Cardiac fibroblast (primary cell): ENCODE measurements at places on chromosomes 3 and 15.

GRCh38 chr15:98599909-98600691, 48.2 kb upstream of the IGF1R start:
- peak; percentile 65 for DNase-seq

DNA sequence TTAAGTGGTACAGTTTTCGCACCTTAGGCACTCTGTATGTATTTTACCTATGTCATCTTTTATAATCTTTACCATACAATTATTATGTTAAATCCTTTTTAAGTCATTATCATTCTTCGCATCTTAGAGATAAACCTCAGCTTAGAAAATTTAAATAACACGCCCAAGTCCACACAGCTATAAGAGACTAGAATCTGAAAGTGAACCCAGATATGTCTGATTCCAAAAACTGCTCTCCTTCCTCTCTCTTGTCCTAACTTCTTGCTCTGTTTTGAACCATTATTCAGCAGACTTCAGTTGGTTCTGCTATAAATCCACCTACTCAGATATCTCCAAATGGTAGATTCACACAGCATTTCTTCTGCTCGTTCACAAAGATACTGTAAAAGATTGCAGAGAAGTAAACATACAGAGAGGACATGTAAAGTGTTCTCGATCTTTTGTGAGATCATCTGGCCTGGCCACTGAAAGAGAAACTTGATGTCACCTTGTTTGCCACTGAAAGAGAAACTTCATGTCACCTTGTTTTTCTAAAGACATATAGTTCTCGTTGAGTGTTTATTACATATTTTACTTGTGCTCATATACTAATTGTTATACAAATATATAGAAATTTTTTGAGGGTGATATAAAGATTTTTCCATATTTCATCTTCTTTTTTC, 533.2 kb downstream of the GRM7 start:
- DNase-seq: no peak

- DNase-seq: peak; percentile 26
Measured at GRCh38 chr3:171688593-171688992, 121.7 kb downstream of the PLD1 start.

- peak; percentile 78 for DNase-seq
Measured at GRCh38 chr3:15405448-15406050, 21.8 kb downstream of the METTL6 start.

- no peak for DNase-seq
Measured at GRCh38 chr3:5014391-5014790, 35.2 kb downstream of the BHLHE40 start.

GRCh38 chr15:89141885-89142284, 53.6 kb downstream of the ABHD2 start:
- peak; percentile 27 for DNase-seq

- peak; percentile 7 for DNase-seq
Measured at GRCh38 chr3:160935413-160936095, 169.6 kb downstream of the B3GALNT1 start.

DNA sequence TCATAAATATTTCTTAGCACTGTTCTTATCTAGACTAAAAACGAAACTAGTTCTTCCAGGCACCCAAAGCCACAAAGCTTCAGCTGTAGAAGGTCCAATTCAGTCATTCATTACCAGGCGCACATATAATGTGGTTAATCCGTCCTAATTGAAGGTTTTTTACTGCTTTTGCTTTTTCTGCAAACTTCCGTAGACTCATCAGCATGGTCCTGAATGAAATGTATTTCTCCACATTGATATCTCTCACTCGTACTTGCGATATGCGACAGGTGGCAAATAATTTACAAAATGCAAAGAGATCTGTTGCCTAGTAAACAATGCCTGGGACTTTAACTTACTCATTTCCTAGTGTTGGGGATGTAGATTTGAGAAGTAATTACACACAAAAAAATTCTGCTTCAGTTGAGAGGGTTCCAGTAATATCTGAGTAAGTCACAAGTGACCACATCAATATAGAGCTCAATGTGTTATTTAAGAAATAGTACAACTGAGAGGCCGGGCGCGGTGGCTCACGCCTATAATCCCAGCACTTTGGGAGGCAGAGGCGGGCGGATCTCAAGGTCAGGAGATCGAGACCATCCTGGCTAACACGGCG, 75.0 kb upstream of the MBNL1 start:
- no peak for DNase-seq

- DNase-seq: peak; percentile 75
Measured at GRCh38 chr15:74964794-74965193, 8.2 kb upstream of the RPP25 start.

GRCh38 chr3:14810070-14810791, 8.5 kb upstream of the FGD5 start:
- DNase-seq: no peak

GRCh38 chr3:49092938-49093852, 676 bp downstream of the QRICH1 start:
- DNase-seq: peak; percentile 92

DNA sequence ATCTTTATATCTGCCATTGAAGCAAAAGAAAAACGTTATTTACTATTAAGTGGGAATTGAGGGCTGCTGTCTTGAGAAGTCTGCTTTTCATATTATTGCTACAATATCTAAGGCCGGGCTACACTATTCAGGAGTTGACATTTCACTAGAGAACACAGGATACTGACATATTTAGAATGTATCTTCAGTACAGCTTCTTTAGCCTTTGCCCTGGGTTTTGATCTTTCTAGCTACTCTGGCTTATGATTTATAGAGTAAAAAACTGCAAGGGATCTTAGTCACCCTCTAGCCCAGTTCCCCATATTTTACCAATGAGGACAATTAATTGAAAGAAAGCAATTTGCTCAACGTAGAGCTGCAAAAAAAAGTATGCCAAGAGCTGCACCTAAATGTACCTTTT, 307.4 kb upstream of the DPPA4 start:
- DNase-seq: no peak

DNA sequence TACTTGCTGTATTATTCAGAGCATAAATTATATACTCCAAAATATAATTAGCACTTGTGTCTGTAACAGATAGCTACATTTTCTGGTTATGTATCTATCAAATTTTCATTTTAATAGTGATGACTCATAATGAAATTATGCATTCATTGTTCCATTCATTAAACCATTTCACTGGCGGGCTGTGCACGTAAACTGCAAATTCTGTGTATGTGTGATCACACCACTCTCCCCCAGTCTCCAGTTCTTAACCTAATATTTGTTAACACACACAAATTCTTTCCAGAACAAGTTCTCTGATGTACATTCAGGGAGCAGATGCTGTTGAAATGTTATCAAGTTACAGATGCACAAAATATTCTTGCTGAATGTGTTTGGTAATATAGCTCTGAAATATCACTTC, 3.8 kb upstream of the KCNMB2 start:
- DNase-seq: peak; percentile 6

DNA sequence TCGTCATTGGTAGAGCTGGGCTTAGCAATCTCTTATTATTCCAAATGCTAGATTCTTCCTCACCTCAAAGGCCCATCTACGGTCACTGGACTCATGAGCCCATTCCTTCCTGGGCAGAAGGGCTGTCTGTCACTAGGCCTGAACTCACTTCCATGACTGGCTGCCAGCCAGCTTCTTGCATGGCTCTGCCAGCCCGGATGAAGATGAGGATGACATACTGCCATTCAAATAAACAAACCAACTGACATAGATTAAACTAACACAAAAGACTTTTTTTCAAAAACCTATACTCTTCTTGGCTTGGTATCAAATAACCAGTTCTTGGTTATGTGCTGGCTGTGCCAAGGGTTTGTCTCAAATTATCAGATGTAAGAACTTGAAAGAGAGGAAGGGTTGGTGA, 23.8 kb downstream of the ISL2 start:
- no peak for DNase-seq

DNA sequence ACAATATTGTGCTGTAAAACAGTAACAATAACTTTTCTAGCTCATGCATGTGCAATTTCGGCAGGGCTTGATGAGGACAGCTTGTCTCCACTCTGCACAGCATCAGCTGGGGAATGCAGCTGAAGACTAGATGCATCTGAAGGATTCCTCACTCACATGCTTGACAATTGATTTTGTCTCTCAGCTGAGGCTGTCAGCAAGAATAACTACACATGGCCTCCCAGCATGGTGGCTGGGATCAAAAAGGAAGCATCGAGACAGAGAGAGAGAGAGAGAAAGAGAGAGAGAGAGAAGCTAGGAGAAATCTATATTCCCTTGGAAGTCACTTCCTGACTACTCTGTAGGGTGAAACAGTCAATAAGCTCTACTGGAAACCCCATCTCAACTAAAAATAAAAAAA, 487.1 kb downstream of the PLOD2 start:
- DNase-seq: no peak

- DNase-seq: peak; percentile 11
Measured at GRCh38 chr3:64578062-64578770, 109.6 kb downstream of the ADAMTS9 start.

DNA sequence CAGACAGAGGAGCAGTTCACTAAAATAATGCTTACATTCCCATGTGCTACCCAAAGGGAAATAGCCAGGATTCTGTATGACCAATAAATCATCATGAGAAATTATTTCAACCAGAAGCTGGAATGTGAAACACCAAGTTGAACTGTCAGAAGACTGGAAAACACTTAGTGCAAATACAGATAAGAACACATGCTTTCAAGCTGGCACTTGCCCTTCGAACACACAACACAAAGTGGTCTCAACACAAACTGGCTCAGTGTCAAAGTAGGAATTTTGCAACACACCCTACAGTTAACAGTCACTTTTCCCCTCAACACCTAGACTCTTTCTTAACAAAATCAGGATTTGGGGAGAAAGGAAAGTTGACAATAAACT, 1.3 kb downstream of the FSD2 start:
- DNase-seq: peak; percentile 35

DNA sequence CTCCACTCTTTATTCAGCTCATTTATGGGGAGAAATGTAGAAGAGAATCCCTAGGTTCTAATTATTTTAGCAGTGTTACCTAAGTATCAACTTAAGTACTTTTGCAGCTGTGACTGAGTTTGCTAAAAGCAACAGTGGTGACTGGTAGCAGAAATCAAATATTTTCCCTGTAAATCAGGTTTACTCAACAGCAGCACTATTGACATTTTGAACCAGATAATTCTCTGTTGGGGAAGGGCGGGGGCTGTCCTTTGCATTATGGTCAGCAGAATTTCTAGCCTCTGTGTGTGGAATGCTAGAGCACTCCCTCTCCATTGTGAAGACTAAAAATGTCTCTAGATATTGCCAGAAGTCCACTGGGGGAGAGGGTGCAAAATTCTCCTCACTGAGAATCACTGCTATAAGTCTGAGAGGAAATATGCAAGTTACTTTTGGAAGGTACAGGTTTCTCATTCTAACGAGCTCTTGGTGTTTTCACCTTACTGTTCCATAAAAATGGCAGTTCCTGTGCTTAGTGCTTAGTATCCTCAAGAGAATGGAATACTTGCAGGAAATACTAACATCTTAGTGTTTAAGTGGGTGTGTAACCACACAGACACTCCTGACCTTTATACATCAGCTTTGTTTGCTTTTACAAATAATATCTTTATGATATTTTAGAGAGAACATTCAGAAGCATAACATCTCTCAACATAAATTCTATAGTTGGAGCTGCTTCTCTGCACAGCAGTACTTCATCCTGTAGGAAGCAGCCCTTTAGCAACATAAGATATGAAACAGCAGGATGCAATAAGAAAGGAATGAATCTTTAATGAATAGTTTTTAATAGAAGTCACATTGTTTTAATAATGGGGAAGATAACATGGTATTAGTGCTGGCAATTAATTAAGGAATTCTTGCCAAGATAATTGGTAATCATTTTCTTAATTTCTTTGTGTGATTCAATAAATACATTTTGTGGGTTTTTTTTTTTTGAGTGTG, 246.5 kb upstream of the GOLIM4 start:
- peak; percentile 7 for DNase-seq

DNA sequence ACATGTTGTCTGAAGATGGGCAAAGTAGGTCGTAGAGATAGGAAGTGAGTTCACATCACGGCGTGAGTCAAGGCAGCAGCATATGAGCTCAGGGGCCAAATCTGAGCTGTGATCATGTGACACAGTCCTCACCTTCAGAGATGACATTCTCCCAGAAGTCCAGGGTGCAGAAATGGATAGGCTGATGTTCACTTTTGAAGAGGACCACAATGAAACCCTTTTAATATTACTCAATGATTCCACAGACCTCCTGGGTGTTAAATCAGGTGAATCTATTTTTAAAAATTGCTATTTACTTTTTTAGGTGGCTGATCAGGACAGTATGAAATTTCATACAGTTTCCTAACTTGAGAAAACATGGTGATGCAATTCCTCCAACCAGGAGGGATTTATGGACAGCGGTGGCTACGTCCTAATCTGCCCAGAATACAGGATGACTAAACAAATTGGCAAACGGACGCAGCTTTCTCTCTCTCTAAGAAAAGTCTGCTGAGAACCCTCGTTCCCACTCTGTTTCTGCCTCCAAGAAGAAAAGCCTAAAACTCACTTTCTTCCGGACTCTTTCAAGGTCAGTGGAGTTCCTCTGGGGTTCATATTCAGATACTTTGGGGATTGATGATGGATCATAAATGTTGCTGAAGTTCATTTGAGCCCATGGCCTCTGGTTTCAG, 34.4 kb downstream of the B3GNT5 start:
- peak; percentile 99 for DNase-seq

DNA sequence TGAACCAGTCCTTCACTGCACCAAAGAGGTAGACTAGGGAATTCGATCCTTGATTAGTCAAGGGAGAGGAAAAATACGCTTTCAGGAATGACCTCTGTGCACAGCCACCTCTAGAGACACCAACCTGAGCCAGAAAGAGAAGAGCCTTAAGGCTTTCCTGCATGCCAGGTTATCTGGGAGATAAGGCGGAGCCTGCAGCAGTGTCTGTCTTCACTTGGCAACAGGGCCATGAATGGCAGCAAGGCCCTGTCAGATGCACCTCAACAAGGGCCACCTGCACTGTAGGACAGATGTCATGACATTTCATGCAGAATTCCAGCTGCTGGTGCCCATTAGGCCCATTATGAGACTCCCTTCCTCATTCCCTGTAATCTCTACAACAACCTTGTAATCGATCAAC, 88.1 kb downstream of the MEX3B start:
- DNase-seq: no peak

- no peak for DNase-seq
Measured at GRCh38 chr3:110790631-110791030, 281.0 kb upstream of the NECTIN3 start.

DNA sequence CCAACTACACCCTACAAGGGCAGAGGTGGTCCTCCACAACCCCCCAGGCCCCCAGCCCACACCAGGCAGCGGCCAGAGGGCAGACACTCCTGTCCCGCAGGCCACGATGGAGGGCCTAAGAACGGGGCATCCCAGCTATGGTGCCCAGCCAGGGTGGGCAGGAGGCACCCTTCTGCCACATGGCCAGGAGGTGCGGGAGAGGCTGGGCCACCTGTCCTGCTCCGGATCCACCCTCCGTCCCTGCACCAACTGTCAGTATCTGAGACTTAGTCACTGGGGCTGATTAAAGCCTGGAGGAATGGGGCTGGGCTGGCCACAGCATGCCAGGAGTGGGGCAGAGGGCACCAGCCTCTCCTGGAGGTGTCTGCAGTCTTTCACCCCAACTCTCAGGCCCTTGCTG, 37.9 kb downstream of the TNK2 start:
- DNase-seq: no peak

GRCh38 chr3:179510496-179510895, 52.2 kb upstream of the ACTL6A start:
- DNase-seq: no peak

GRCh38 chr3:11692532-11692813, 48.8 kb upstream of the VGLL4 start:
- no peak for DNase-seq

GRCh38 chr3:111999484-112000324, 982 bp downstream of the TAGLN3 start:
- DNase-seq: no peak

- DNase-seq: no peak
Measured at GRCh38 chr15:43552986-43553385, 35.6 kb downstream of the MAP1A start.
